ENCODE measurements at places on chromosomes 3 and 15. TPM values are rescaled to one million over a fixed set of nuclear protein-coding genes. Genes with fewer than 3 reads are reported as not detected.

DNA sequence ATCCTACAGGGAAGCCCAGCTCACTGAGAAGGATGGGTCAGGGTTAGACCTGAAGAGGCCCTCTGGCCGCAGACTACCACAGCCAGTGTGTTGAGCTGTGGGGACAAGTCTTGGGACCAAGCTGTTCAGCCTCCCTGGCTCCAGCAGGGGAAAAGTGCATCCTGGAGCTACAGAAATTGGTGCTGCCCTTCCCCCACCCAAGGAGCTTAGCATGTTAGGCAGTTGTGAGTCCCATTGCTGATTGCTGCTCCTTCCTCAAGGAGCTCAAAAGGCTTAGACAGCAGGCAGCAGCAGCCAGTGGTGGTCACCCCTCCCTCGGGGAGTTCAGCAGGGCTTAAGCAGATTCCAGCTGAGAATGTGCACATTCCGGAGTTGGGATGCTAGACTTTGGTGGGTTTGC, 165.6 kb downstream of the ATP8B4 start:
- no peak overlapping the region for H3K4me3 ChIP-seq
- no peak for DNase-seq
- H3K27ac ChIP-seq, result no peak overlapping the region
- H3K27me3 ChIP-seq, result peaks cover 2% of the 10 kb centered on the region
- H3K4me1 ChIP-seq, result no peaks in the 10 kb centered on the region

DNA sequence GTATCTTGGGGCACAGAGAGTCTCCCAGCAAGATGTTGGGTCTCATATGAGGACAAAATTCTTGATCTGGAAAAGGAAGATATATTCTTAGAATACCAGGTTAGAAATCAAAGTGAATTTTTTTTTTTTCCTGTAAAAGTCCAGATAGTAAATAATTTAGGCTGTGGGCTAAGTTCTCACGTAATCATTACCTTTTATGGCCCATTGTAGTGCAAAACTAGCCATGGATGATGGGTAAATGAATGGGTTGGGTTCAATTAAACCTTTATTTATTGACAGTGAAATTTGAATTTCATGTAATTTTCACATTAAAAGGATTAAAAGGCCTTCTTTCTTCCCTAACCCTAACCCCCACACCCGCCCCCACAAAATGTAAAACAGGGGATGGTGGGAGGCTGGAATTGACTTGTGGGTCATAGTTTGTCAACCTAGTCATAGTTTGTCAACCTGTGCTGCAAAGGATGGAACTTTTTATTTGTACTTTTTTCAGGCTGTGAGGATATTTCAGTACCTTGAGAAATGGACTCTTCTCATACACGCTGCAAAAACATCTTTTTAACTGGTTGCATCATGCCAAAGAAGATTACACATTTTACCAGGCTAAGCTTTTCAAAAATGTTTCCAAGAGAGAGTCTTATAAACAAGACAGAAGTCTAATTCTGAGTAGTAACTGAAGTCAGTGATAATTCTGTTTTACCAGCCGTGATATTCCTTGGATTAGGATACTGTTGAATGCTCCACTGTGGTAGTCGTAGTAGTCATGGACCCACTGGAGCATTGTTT, 138.8 kb downstream of the AKAP13 start:
- no peak overlapping the region for H3K27ac ChIP-seq
- no peak for DNase-seq
- H3K4me3 ChIP-seq, result no peak overlapping the region

GRCh38 chr15:95734422-95735316, 595.8 kb upstream of the NR2F2 start:
- peaks cover 27% of the 10 kb centered on the region for H3K4me1 ChIP-seq
- DNase-seq, result no peak
- peak overlapping the region; percentile 87 for H3K27ac ChIP-seq
- no peak overlapping the region for H3K4me3 ChIP-seq

- no peaks in the 10 kb centered on the region for H3K27me3 ChIP-seq
- H3K4me1 ChIP-seq, result no peaks in the 10 kb centered on the region
- DNase-seq, result peak; percentile 96
- no peaks in the 10 kb centered on the region for H3K36me3 ChIP-seq
- H3K27ac ChIP-seq, result no peak overlapping the region
Measured at GRCh38 chr3:46488735-46489361, 8.9 kb upstream of the RTP3 start.

DNA sequence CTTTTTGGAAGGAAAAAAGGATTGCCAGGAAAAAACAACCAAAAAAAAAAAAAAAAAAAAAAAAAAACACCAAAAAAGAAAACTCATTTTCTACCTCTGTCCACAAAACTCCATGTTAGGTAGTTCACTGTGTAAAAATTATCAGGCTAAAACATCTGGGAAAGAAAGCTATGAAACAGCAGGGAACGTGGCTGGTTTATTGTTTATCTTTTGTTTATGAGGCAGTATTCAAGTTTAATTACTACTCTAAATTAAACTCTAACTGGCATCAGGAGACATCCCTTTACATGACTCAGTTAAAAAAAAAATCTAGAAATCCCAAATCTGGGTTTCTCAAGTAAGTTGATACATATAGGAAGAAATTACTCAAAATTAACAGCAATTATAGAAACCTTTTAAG, 21.8 kb downstream of the MEIS2 start:
- H3K27me3 ChIP-seq, result peaks cover 4% of the 10 kb centered on the region
- no peak overlapping the region for H3K4me3 ChIP-seq
- no peaks in the 10 kb centered on the region for H3K36me3 ChIP-seq
- DNase-seq, result no peak

GRCh38 chr3:171770689-171771620, 39.3 kb downstream of the PLD1 start:
- DNase-seq, result no peak
- H3K4me1 ChIP-seq, result peaks cover 27% of the 10 kb centered on the region
- no peaks in the 10 kb centered on the region for H3K27me3 ChIP-seq
- H3K4me3 ChIP-seq, result peak overlapping the region; percentile 7
- H3K36me3 ChIP-seq, result no peaks in the 10 kb centered on the region
- H3K27ac ChIP-seq, result peak overlapping the region; percentile 59

GRCh38 chr15:76169018-76169417, 109.2 kb downstream of the TMEM266 start:
- no peak overlapping the region for H3K27ac ChIP-seq
- H3K27me3 ChIP-seq, result peaks cover 8% of the 10 kb centered on the region
- DNase-seq, result no peak
- H3K4me3 ChIP-seq, result no peak overlapping the region
- peaks cover 9% of the 10 kb centered on the region for H3K36me3 ChIP-seq

GRCh38 chr15:69311319-69311721, 12.6 kb downstream of the PAQR5 start:
- no peak for DNase-seq
- peaks cover 17% of the 10 kb centered on the region for H3K4me1 ChIP-seq

- H3K4me3 ChIP-seq, result no peak overlapping the region
- H3K27ac ChIP-seq, result no peak overlapping the region
- H3K36me3 ChIP-seq, result no peaks in the 10 kb centered on the region
- peaks cover 1% of the 10 kb centered on the region for H3K27me3 ChIP-seq
- no peak for DNase-seq
- peaks cover 10% of the 10 kb centered on the region for H3K4me1 ChIP-seq
Measured at GRCh38 chr3:176950743-176951142, 246.5 kb downstream of the TBL1XR1 start.

DNA sequence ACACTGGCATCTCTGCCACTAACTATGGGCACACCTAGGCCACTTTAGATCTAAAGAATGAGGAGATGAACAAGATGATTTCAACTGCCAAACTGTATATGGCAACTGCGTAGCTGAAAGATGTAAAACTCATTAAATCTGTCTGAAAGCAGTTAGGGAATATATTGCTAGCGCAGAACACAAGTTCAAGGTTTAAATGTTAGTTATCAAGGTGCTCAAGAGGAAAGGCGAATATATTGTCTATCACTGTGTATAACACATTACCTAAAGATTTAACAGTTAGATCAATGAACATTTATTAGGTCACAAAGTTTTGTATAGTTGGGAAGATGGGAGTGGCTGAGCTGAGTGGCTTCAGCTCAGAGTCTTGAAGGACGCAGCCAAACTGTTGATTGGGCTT, 33.9 kb upstream of the PSMD6 start:
- no peaks in the 10 kb centered on the region for H3K36me3 ChIP-seq
- no peak overlapping the region for H3K4me3 ChIP-seq
- no peak overlapping the region for H3K27ac ChIP-seq
- H3K4me1 ChIP-seq, result peaks cover 27% of the 10 kb centered on the region

DNA sequence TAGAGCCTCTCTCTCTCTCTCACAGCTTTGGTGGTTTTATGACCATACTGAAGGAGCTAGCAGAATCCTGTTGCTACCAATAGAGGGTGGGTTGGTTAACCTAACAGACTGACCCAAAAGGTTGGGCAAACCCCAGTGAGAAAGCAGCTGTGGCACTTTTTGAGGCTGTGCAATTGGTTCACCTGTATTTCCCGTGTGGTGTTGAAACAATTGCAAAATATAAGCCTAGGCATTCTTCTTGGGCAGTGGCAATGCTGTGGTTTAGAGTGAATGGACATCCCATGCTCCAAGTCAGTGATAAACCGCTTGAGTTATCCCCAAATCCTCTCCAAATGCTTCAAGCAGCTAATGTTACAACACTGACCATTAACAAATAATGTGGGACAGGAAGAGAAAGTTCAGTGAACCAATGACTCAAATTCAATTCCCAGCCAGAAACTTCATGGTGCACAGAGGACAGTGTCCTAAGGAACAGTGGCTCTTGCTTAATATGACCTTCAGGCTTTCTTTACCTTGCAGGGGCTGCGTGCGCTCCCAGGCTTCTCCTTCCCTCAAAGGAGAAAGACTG, 261.9 kb upstream of the ICE2 start:
- DNase-seq, result no peak
- no peaks in the 10 kb centered on the region for H3K27me3 ChIP-seq
- H3K27ac ChIP-seq, result no peak overlapping the region
- H3K4me1 ChIP-seq, result peaks cover 6% of the 10 kb centered on the region

DNA sequence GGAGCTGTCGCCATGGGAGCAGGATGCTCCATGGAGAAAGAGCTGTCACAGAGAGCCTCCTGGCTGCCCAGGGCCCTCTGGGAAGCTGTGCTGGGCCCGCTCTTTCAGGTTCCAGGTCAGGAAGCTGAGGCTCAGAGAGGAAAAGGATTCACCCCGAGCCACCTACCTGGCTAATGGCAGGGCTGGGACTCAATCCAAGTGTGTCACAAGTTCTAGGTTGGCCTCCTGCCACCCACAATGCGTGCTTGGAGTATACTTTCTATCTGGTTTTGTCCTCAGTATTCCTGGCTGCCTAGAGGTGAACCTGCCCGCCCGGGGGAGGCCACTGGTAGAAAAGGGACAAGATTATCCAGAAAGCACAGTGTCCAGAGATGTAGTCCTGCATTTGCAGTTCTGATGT, 23.6 kb downstream of the FAH start:
- H3K27ac ChIP-seq, result no peak overlapping the region
- no peak overlapping the region for H3K4me3 ChIP-seq

DNA sequence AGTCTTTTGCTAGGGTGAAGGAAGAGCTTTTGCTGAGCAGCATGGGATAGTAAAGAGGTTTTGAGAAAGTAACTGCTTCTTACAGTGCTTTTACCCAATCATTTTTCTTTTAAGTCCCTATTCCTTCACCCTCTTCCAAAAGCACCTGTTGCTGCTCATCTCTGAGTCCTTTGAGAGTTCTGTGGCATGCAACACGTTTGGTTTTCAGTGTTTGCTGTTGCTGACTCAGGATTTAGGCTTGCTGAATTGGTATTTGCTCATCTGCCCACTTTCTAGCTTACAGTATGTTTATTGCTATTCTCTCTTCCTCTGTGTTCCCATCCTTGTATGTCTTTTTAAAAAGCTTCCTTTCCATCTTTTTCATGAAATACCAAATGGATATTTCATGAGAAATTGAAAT, 55.9 kb upstream of the THRB start:
- no peak for DNase-seq
- H3K27me3 ChIP-seq, result no peaks in the 10 kb centered on the region
- no peaks in the 10 kb centered on the region for H3K36me3 ChIP-seq
- H3K27ac ChIP-seq, result no peak overlapping the region
- H3K4me1 ChIP-seq, result no peaks in the 10 kb centered on the region

- H3K27ac ChIP-seq, result no peak overlapping the region
- DNase-seq, result no peak
- H3K36me3 ChIP-seq, result no peaks in the 10 kb centered on the region
- no peak overlapping the region for H3K4me3 ChIP-seq
- no peaks in the 10 kb centered on the region for H3K4me1 ChIP-seq
Measured at GRCh38 chr3:169954142-169954756, 12.4 kb upstream of the SEC62 start.

GRCh38 chr3:40452057-40452456, 5.1 kb upstream of the RPL14 start:
- H3K4me1 ChIP-seq, result peaks cover 15% of the 10 kb centered on the region
- H3K4me3 ChIP-seq, result peak overlapping the region; percentile 90
- no peak for DNase-seq
- peaks cover 9% of the 10 kb centered on the region for H3K27me3 ChIP-seq

GRCh38 chr3:107106316-107106715, 270.9 kb upstream of the CCDC54 start:
- no peak overlapping the region for H3K27ac ChIP-seq
- DNase-seq, result no peak
- no peak overlapping the region for H3K4me3 ChIP-seq
- H3K4me1 ChIP-seq, result no peaks in the 10 kb centered on the region

- H3K27ac ChIP-seq, result no peak overlapping the region
- H3K4me3 ChIP-seq, result no peak overlapping the region
- no peaks in the 10 kb centered on the region for H3K36me3 ChIP-seq
- H3K4me1 ChIP-seq, result peaks cover 23% of the 10 kb centered on the region
- H3K27me3 ChIP-seq, result peaks cover 4% of the 10 kb centered on the region
- DNase-seq, result peak; percentile 56
Measured at GRCh38 chr15:80242132-80242769, 9.8 kb downstream of the CTXND1 start.

DNA sequence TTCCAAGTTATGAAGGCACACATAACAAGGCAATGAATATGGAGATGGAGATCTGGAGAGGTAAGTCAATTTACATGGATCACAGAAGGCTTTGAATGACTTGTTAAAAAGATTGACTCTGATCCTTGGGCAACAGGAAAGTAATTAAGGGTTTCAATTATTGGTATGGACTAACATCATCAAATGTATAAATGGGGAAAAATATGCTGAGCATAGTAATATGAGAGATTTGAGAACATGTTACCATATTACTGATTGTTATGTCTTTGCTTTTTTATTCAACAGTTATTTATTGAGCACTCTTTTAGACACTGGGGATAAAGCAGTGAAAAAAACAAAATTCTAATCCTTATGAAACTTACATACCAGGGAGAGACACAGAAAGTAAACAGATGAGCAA, 238.5 kb upstream of the ROBO1 start:
- H3K4me1 ChIP-seq, result no peaks in the 10 kb centered on the region
- no peak for DNase-seq
- H3K36me3 ChIP-seq, result no peaks in the 10 kb centered on the region
- H3K4me3 ChIP-seq, result no peak overlapping the region

GRCh38 chr15:74259292-74259648, 23.1 kb downstream of the CCDC33 start:
- H3K27ac ChIP-seq, result no peak overlapping the region
- peaks cover 13% of the 10 kb centered on the region for H3K4me1 ChIP-seq
- H3K36me3 ChIP-seq, result no peaks in the 10 kb centered on the region
- no peak overlapping the region for H3K4me3 ChIP-seq
- H3K27me3 ChIP-seq, result peaks cover 15% of the 10 kb centered on the region
- DNase-seq, result no peak

- no peaks in the 10 kb centered on the region for H3K36me3 ChIP-seq
- peak; percentile 58 for DNase-seq
- peaks cover 10% of the 10 kb centered on the region for H3K4me1 ChIP-seq
- peaks cover 4% of the 10 kb centered on the region for H3K27me3 ChIP-seq
- no peak overlapping the region for H3K4me3 ChIP-seq
Measured at GRCh38 chr3:113626503-113627371, 69.7 kb downstream of the USF3 start.

The SAMMSON gene
- not detected for total RNA-seq

The CCR8 gene
- not detected for total RNA-seq

The ZNF860 gene
- total RNA-seq, result 1.1 TPM

The SLC24A5 gene
- total RNA-seq, result not detected

The LEKR1 gene
- total RNA-seq, result 0.18 TPM

The LSAMP gene
- total RNA-seq, result 6.1 TPM

The ANKRD63 gene
- total RNA-seq, result not detected

The GASK1A gene
- 0.72 TPM for total RNA-seq

The NDN gene
- total RNA-seq, result 54.7 TPM

The CYP8B1 gene
- not detected for total RNA-seq

The PSMA4 gene
- 169 TPM for total RNA-seq

All from endothelial cell (in vitro differentiated cells).